Uterus (tissue), 4 donors: ENCODE measurements at places on chromosomes 12 and 14. TPM values are rescaled to one million over a fixed set of nuclear protein-coding genes. Genes with fewer than 3 reads are reported as not detected.

Gene GLTP
- 53.9 TPM for total RNA-seq

Gene TMEM229B
- 0.88 TPM for total RNA-seq

Gene IL31
- total RNA-seq: not detected

Gene PARP11
- total RNA-seq: 14.4 TPM
